ENCODE measurements at places on chromosomes 2 and 18.
A peak's percentile ranks its signal among the peaks of the same experiment; 100 is the strongest.

DNA sequence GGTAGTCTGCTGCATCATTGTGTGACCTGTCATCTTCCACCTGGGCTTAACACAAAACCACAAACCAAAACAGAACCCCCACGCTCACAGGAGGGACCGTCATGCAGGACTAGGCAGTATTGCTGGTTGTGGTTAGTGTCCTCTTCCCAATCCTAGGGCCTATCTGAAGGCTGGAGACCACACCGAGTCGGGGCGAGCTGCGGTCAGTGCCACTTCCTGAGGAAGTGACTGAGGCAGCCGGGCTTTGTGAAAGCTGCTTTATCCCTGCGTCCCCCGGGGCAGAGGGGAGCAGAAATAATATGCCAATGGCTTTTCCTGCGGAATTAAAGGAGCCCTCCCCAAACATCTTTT lies 22.9 kb downstream of the ZNF532 start:
- DNase-seq: peak; percentile 97

- no peak for DNase-seq
Observed at GRCh38 chr2:65577654-65578053, 145.3 kb upstream of the SPRED2 start.

DNA sequence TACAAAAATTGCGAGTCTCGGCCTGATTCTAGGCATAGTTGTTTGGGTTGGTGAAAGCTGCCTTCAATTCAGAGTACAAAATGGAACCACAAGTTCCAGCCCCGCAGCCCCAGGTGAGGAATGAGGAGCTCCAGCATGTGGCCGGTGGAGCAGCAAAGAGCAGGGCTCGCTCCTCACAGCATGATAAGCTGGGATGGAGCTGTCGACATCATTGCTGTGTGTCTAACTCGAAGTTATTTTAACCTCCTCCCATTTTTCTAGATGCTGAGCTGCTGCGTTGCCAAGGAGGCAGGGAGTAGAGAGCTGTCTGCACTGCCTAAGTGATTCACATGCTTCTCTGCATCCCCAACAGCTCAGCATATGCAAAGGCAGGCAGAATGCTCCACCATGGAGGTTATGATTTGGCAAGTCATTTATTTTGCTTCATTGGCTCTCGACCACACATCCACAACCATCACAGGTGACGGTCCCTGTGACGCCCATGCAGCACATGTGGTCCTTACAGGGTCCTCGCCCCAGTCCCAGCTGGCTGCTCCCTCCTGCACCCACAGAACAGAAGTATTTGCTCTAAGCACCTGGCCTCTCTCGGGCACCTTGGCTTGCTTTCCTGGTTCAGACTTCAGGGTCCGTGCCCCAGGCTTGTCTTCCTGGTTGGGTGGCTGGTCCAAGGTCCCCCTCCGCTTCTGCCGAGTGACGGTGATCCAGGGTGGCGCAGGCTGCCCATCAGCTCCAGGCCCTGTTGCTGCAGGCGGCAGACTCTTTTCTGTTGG lies 66.0 kb upstream of the MGAT4A start:
- DNase-seq: no peak

DNA sequence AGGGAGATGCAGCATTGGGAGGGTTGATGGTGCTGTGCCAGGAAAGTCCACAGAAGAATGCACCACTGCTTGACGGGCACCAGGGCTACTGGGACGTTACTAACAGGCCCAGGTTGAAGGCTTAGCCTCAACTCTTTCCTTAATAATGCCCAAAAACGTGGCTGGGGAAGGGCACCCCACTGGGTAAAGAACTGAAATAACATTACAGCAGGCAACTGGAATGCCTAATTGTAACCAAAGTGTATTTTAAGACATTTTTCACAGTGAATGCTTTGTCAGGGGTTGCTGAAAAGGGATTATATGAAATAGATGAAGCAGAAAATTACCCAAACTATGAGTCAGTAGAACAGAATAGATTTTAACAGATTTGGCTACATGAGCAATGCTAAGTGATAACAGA lies 191.3 kb downstream of the CMPK2 start:
- no peak for DNase-seq

GRCh38 chr2:205658068-205658467 lies 24.2 kb upstream of the NRP2 start:
- DNase-seq: no peak

DNA sequence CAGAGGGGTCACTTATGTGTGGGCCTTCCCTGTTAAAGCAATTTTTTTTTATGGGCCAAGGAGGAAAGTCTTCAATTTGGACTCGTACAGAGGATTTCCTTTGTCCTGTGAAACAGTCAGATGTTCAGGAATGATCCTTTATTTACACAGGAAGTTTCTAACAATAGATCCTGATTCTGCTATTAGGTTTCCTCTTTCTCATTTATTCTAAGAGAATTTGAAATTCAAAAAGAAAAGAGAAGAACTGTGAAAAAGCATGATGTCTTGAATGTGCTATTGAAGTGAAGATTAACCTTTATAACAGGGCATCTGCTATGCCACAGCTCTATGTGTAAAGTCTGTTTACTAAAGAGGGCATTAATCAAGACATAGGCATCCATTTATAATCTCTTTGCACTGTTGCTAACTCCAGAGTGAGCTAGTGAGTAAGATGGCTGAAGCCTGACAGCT lies 105.3 kb upstream of the FAM98A start:
- DNase-seq: no peak

GRCh38 chr2:127909019-127909418 lies 23.3 kb upstream of the AMMECR1L start:
- DNase-seq: no peak

DNA sequence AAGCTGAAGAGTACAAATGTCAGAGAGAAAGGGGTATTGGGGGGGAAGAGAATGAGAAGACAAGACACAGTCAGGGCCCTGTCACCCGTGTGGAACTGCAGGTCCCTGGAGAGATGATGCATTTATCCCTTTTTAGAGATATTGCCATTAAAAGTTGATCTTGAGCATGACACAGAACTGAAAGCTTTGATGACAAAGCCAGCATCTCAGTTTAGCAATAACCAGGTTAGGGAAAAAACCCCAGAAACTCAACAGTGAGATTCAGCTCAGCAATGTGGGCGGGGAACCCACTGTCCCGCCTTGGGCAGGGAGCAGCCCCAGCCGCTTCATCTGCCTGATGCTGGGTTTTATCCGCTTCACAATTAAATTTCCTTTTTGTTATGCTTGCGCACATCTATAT lies 181.1 kb downstream of the NEDD4L start:
- DNase-seq: no peak

Data from SJSA1 (cell line).